SK-N-DZ (cell line): ENCODE measurements at places on chromosomes 2 and 18.

GRCh38 chr2:18498531-18498930 is 61.9 kb downstream of the RDH14 start:
- no peak for DNase-seq

GRCh38 chr2:60317844-60318243 is 235.6 kb downstream of the BCL11A start:
- DNase-seq: no peak

DNA sequence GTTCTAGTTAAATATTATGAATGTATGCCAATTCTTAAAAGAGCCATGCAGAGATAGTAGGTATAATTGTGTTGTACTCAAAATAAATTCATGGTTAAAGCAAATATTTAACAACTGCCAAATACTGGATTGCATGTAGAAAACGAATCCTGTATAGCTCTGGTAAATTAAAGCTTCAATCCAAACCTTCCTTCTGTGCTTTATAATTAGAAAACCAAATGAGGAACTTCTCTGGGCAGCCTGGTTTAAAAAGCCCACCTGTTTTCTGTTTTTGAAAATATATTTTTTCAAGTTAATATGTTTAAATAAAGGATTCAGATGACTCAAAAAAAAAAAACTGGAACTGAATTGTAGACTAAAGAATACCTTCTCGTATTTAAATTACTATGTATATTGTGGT is 48.3 kb upstream of the ITGA4 start:
- no peak for DNase-seq

DNA sequence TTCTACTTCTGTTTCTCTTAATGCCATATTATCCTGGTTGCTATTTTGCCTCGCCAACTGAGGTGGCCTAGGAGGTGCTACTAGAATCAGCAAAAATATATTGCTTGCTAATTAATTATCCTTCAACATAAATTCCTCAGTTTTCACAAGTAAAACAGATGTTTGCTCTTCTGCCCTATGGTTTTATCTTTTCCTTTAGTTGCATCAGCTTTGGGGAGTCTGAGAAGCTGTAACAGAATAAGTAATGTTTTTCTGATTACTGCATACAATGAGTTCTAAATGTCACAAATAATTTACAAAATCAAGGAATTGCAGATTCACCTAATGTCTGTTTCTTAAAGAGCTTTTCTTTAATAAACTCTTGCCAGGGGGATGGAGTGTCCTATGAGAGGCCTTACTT is 36.7 kb downstream of the GULP1 start:
- DNase-seq: no peak

GRCh38 chr18:75031717-75032317 is 177.1 kb downstream of the PTGR3 start:
- no peak for DNase-seq

GRCh38 chr2:55490554-55490953 is 29.0 kb upstream of the CFAP36 start:
- peak; percentile 31 for DNase-seq

GRCh38 chr2:230348787-230349186 is 21.8 kb downstream of the SP140L start:
- DNase-seq: no peak

DNA sequence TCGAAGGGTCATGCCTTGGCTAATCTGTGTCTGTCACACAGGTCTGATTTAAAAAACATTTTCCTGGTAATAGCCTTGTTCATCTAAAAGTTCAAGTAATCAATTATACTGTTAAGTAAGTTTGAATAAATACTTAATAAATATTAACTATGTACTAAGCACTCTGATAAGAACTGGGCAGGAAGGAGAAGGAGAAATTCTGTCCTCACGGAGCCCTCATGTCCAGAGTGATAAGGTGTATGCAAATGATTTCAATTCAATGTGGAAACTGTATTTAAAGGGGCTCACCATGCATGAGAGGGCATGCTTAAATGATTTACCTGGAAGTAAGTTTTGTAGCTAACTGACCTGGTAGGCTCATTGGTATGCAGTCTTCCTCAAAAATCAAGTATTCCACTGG is 94.0 kb upstream of the LYPD6 start:
- no peak for DNase-seq

DNA sequence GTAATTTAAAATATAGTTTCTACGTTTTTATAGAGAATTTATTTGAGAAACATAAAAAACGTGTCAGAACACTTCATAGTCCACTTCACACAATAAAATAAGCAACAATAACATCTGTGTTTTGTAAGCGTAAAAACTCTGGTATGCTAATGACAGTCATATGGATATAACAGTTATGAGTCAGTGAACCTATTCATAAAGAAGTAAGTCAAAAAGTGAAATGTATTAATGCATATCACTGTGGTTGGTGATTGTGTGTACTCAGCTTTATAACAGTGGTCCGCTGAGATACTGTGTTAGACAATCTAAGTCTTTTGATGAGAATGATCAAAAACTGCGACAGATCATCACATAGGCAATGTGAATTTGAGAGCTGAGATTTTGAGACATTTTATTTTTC is 153.2 kb downstream of the WDR7 start:
- DNase-seq: no peak

- no peak for DNase-seq
Observed at GRCh38 chr2:95574506-95574905, 17.3 kb upstream of the TRIM43 start.

DNA sequence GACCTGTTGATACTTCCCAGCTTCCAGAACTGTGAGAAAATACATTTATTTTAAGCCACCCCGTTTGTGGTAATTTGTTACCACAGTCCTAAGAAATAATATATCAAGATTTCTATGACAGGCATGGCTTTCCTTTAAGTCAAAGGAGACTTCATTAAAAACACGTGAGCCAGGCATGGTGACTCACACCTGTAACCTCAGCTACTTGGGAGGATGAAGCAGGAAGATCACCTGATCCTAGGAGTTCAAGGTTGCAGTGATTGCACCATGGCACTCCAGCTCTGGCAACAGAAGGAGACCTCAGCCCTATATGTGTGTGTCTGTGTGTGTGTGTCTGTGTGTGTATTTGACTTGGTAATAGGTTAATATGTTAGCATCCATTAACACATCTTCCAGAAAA is 69.8 kb upstream of the SCN7A start:
- DNase-seq: no peak

- DNase-seq: no peak
Observed at GRCh38 chr2:6068429-6068828, 376.2 kb downstream of the SOX11 start.

DNA sequence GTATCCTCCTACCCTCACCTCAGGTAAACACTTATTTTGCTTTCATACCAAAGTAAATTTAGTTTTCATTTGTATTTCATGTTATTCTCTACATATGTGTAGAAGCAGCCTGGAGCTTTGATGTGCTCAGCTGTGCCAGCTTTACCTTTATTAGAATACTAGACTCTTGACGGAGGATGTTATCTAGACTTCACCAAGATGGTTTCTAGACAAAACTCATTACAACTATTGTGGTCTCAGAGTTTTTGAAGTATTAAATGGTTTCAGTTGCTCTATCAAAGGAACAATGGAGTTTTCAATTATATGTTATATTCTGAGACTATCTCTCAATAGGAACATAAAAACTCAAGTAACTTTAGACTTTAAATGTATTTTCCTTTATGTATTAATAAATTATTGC is 5.0 kb upstream of the IL18RAP start:
- DNase-seq: no peak

DNA sequence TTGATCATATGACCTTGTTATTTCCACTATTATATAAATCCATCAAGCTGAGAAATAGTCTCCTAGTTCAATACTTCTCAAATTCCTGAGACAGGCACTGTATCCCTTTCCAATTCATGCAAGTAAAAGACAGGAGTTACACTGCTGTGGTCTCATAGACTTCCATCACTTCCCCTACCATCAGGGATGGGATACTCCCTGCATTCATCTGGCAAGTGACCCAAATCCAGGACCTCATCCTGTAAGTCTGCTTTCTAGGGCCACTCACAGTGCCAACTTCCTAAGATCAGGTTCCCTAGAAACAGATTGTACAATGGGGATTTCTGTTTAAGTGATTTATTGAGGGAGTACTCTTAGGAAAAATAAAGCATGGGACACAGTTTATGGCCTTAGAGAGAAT is 424.0 kb upstream of the CDH7 start:
- DNase-seq: no peak

DNA sequence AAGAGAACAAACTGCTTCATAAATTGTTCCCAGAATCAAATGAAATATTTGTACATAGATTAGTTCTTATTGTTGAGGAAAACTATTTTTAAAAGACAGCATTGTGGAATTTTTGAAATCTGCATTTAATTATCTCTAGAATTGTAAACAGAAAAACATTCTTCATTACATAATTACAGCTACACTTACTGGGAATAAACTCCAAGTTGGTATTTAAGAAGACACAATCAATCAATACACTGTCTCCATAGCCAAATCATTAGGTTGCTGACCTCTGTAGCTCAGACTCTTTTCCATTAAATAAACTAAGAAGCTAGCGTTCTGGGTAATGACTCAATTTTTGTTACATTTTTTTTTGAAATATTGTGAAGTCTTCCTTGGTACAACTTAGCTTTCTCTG is 70.2 kb upstream of the PIEZO2 start:
- no peak for DNase-seq

DNA sequence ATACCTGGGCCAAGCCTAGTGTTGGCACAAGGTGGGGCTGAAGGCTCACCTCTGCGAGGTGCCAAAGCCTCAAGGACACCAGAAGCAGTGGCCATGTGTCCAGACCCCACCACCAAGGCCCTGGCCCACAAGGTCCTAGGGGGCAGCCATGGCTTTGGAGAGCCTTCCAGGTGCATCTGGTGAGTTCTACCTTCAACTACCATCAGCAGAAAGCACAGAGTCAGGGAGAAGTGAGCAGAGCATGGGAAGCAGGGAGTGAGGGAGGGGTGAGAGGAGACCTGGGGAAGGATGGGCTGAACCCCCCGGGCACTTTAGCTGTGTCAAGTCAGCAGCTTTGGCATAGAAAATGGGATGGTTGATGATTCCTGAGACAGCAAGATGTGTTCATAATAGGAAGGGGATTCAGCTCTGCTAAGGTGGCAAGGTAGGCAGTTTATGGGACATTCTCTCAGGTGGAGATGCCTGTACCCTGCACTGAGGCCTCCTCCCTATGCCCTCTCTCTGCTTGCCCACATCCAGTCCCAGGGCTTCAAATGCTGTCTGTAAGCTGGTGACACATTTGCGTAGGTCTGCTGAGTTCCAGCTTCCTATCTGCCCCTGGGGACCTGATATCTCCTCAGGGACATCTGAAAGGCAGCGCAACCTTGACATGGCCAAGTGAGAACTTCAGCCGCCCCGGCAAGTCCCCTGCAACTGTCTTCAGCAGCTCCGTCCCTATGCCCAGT is 83.4 kb upstream of the RGPD5 start:
- DNase-seq: no peak

DNA sequence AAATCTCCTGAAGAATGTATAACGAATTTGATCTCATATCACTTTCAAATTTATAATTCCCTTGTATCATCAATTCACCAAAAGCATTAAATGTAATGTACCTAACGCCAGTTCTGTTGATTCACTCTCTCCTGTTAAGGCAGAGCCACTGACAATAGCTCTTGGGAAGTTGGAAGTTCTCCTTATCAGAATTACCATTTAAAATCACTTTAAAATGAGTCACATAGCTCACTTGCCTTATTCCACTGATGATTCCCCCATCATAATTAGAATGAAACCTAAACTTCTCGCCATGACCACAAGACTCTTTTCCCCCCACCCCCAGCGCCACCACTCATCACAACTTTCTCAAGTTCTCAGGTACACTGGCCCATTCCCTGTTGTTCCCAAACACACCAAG is 117.1 kb downstream of the PID1 start:
- no peak for DNase-seq

GRCh38 chr18:25496544-25496943 is 144.6 kb upstream of the ZNF521 start:
- no peak for DNase-seq

DNA sequence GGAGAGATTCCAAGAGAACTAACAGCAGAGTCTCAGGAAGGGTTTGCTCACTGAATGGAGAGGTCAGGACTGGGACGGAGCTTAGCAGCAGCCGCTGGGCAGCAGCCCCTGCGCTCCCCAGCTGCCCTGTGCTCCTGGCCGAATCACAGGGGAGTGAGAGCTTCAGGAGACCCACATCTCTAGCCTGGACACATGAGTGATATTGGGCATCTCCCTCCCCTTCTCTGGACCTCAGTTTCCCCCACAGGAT is 511 bp downstream of the MATN3 start:
- DNase-seq: no peak

GRCh38 chr2:240304746-240305161 is 130.7 kb upstream of the GPC1 start:
- DNase-seq: no peak

GRCh38 chr2:119218478-119219064 is 5.1 kb upstream of the STEAP3 start:
- peak; percentile 21 for DNase-seq

DNA sequence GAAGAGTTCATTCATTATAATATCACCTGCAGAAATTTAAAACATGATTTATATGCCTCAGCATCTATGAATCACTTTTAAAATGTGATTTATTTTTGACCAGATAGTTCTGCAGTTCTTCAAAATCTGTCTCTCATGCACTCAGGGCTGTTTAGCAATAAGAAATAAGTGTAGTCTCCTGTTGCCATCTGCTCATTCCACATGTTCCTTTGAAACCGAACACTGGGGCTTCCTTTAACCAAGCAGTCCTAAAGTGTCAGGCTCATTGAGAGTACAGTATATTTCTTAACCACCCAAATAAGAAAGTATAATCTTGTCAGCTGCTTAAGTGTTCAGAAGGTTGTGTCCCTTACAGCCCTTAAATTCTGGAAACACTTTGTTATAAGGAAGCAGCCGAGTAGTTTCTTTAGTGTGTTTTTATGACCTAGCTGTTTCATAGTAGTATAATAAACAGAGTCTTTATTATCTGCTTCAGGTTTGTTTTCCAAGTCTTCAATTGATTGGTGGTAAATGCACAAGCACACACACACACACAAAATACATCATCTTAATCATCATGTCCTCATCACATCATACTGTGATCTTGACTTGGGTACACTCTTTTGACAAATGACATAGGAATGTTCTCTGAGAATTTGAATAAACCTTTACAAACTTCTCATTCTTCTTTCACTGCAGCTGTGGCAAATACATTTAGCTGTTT is 10.4 kb downstream of the WDR7 start:
- no peak for DNase-seq

- DNase-seq: no peak
Observed at GRCh38 chr2:14189929-14190328, 442.6 kb upstream of the LRATD1 start.

GRCh38 chr2:224407241-224407701 is 5.4 kb upstream of the FAM124B start:
- no peak for DNase-seq

DNA sequence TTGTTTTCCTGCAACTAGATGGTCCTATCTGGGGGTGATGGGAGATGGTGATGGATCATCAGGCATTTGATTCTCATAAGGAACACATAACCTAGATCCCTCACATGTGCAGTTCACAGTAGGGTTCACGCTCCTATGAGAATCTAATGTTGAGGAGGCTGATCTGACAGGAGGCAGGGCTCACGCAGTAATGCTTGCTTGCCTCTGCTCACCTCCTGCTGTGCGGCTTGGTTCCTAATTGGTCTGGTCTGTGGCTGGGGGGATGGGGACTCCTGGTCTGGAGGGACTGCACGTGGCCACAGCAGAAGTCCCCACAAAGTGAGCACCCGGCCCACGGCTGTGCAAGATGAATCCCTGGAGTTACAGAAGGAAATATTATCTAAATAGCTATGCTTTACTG is 11.3 kb downstream of the MC5R start:
- no peak for DNase-seq
